ENCODE measurements at places on chromosomes 11 and 22.

DNA sequence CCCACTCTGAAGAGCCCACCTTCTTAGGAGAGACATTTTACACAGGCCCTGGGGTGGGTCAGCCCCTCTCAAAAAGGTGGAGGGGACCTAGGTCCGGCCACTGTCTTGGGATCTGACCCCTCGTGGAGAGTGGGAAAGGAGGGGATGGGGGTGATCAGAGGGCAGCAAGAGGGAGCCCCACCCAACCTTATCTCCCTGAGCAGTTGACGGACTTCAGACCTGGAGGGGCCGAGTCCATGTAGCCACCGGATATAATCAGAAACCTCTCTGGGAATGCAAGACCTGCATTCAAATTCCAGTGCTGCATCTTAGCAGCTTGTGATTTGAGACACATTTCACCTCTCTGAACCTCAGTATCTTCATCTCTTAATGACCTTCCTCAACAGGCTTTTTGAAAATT, 44.0 kb downstream of the TP53I11 start:
- DNase-seq, result no peak

DNA sequence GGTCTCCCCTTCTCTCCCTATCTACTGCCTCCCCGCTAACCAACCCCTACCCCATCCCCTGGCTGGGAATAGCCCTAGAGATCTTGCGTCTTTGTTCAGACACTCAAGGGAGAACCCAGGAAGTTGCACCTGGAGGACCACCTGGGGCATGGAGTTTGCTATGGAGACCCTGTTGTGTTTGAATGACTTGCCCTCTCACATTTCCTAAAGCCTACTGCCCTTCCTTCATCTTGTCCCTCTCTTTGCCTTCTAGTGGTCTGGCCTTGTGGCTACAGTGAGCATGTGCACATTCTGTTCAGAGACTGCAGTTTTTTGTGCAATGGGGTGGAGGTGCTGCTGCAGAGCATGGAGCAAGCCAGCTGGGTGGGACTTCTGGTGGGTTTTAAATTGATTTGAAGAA, 42.5 kb downstream of the ZNRF3 start:
- DNase-seq, result no peak

DNA sequence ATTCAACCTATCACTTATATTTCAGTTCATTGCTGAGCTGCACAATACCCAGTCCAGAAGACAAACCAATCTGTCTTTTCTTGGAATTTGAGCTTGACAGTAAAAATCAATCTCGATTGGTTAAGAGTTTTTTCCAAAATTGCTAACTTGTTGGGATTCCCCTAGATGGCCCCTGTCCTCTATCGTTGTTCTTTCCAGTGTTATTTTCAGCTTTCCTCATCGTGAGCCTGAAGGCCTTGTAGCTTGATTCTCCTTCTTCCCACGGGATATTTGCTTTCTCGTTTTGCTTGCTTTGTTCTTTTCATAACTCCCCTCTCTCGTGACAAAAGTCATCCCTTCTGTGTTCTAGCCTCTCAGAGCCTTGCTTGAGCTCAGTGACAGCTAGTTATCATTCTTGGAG, 3.1 kb downstream of the OR8B8 start:
- DNase-seq, result no peak

GRCh38 chr11:101407324-101407723, 176.5 kb downstream of the TRPC6 start:
- DNase-seq, result no peak

GRCh38 chr11:14927146-14927545, 35.1 kb upstream of the CYP2R1 start:
- no peak for DNase-seq

GRCh38 chr22:37212174-37212906, at the start of gene SSTR3:
Gene SSTR3, minus strand, starts transcription at chr22:37212477. Its CDS starts 4,674 bp downstream, at chr22:37207803.
- DNase-seq, result no peak

DNA sequence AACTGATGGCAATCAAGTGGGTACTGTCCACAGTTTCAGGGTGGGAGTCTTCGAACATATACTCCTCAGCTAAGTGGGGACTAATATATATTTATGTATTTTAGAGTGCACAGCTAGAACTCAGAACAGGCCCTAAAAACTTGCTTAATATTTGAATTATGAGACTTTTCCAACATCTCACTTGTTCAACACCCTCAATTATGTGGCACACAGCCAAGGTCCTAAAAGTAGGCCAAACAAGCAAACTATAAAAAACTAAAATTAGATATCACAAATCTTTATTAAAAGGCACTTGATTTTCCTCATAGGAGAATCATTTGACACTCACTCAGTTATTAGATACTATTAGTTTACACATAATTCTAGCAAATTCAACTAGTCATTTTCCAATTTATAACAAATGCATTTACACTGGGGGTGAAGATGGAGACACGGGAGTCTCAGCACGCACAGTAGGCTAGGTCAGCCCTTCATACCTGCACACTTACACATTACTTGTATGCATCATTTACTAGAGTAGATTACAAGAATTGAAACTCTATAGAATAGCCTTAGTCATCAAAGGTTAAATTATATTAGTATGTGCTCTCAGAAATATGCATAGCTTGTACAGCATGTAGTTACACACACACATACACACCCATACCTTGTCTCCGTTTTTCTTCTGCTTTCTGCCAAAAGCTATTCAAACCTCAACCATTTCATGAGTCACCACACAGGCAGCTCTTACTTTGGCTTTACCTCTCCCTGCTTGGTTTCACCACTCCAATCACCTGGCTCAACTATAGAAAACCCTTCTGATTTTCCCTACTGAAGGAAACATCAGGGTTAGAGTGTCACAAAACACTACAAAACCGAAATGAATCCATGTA, 171.5 kb downstream of the SBF2 start:
- DNase-seq, result no peak

GRCh38 chr11:126456089-126456488, 100.6 kb downstream of the ST3GAL4 start:
- no peak for DNase-seq

- DNase-seq, result no peak
Measured at GRCh38 chr11:47620836-47621378, 21.5 kb downstream of the MTCH2 start.

- no peak for DNase-seq
Measured at GRCh38 chr11:78138694-78139421, 568 bp downstream of the ALG8 start.

DNA sequence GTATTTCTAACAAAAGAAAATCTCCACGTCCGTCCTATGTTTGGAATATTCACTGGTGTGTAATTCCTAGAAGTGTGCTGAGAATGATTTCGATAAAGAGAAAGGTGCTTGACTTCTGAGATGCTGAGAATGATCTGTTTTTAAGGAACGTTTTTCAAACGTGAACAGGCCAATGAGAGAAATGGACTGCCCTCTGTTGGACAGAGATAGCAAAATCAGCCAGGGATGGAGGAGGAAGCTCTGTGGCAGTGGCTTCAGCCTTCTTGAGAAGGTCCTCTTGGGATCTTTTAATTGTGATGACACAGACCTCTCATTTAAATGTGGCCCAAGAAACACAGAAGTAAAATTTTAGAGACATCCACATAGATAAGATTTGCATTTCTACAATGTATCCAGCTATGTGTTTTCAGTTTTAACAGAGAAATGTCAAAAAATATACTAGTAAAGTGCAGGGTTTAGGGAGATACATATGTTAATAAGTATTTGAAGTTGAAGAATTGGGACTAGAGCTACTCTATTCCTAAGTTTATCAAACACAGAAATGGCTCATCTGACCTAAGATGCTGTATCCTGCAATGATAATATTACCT, 84.0 kb upstream of the RCN1 start:
- DNase-seq, result no peak
